Activated CD4-positive, alpha-beta T cell treated with anti-CD3 and anti-CD28 coated beads, Interleukin-2, amount 50 U/mL, for 4 hours (primary cell): ENCODE measurements at places on chromosomes 1 and 21.

GRCh38 chr1:37434292-37435225, 39.8 kb upstream of the ZC3H12A start:
- DNase-seq = peak; percentile 58

GRCh38 chr1:29966526-29967045, 730.3 kb downstream of the PTPRU start:
- no peak for DNase-seq

DNA sequence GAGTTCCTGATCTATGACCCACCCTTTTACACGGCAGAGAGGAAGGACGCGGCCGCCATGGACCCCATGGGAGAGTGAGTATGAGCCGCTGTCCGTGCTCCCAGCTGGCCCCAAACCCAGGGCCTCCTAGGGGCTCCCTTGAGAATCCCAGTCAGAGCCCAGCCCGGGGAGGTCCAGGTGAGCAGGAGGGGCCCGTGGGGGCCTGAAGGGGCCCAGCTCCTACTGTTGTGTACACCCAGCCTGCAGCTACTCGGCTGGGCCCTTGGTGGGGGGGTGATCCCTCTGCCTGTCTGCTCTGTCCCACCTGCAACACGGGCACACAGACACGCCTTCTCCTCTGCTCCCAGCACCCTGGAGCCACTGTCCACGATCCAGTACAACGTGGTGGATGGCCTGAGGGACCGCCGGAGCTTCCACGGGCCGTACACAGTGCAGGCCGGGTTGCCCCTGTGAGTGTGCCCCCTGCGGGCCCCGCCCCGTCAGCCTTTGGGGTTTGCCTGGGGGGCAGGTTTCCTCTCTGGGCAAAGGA, 28.6 kb upstream of the LRRC3 start:
- DNase-seq = no peak

DNA sequence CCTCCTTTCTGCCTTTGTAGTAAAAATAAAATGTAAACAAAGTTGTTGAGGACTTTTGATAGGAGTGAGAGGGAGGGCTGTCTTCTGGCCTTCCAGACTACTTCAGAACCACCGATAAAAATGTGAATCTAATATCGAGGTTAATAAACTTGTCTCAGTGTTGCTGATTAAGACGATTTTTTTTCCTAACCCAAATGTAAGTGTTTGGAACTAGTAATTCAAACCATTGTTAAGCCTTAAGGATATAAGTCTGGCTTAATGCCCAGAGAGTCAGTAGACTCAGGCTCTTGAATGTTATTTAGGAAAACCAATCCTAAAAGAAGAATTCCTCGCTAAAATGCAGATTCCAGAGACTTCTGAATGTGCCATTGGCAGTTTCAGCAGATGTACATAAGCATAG, 356.9 kb downstream of the SIPA1L2 start:
- no peak for DNase-seq

DNA sequence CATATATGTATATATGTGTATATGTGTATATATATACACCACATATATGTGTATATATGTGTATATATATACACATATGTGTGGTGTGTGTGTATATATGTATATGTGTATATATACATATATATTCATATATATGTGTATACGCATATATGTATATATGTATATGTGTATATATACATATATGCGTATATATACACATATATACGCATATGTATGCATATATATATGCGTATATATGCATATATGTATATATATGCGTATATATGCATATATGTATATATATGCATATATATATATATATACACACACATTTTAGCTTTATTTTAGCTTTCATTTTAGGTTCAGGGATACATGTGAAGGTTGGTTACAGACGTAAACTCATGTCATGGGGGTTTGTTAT, 54.8 kb downstream of the PRKACB start:
- DNase-seq = no peak

DNA sequence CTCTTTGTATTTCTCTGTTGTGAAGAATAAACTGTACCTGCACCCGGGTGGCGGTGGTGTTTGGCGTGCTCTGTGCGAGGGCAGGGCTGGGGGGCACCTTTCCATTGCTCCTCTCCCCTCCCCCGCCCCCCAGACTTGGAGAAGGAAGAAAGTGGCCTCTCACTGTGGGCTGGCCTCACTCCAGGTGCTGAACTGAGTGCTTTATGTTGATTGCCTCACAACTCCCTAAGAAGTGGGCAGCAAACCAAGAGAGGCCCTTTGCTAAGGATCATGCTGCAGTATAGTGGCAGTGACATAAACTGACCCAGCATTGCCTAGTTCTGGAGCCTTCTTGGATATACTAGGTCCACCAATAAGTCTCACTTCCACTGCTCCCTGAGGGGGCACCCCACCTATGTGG, 20.2 kb downstream of the A3GALT2 start:
- no peak for DNase-seq

DNA sequence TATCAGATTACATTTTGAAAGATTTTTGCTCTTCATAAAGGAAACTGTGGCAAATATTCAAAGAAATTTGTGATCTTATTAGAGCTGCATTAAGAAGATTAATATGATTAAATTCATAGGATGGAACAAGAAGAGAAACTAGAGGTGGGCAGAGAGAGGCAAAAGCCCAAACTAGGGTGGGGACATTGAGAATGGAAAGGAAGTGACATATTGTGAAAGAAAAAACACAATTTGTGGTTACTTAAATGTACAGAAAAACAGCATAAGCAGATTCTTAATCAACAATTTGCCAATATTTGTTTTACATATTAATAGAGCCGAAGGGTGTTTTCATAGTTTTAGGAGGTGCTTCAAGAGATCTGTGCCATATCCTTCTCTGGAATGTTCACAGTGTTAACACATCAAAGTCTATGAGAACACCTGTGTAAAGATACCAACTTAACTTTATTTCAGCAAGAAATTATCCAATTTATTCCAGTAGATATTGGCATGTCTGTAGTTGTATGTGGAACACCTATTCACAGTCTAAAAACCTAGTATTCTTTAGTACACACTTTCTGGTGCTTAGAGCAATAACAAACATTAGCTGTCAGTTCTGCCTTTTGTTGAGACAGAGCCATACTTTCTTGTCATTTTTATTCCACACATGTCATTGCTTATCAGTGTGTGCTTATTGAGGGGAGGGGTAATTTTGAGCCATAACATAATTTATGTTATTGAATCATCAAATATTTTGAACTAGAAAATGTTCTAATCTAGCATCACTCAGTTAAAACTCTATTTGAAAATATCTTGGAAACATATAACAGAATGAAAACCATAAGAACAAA, 401.5 kb downstream of the PTPRC start:
- no peak for DNase-seq

DNA sequence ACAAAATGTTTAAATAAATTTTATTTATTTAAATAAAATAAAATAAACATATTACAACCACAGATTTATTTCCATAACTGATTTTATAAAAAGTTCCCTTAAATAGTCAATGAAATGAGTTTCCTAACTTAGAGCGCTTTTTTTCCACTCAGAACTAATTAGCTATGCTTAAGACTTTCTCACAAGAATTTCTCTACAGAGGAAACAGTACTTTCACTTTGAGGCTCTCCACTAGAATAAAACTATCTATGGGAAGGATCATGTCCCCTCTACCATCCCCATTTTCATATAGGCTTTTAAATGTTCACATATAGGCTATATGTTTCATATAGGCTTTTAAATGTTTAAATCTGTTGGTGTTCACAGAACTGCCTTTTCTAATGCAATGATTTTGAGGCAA, 40.0 kb upstream of the DPH5 start:
- no peak for DNase-seq

GRCh38 chr1:45822644-45823043, 19.2 kb downstream of the MAST2 start:
- DNase-seq = no peak

- no peak for DNase-seq
Measured at GRCh38 chr1:56056438-56057287, 522.7 kb downstream of the PLPP3 start.

DNA sequence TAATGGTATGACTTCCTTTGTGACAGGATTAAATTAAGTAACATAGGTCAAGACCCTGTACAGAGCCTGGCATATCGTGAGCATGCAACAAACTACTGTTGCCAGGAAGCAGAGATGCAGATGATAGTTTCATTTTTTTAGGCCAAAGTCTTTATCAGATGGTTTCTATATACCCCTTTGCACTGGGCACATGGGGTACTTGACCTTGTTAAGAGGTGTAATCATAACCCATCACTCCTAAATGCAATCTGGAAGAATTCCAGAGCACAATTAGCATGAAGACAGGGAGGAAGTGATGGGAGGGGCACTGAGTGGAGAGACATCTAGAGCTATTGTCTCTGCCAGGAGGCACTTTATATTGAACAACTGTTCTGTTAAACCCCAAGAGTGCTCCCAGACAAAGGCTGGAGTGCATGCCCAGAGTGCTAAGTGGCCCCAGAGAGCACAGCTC, 22.1 kb downstream of the ZBTB17 start:
- DNase-seq = no peak

DNA sequence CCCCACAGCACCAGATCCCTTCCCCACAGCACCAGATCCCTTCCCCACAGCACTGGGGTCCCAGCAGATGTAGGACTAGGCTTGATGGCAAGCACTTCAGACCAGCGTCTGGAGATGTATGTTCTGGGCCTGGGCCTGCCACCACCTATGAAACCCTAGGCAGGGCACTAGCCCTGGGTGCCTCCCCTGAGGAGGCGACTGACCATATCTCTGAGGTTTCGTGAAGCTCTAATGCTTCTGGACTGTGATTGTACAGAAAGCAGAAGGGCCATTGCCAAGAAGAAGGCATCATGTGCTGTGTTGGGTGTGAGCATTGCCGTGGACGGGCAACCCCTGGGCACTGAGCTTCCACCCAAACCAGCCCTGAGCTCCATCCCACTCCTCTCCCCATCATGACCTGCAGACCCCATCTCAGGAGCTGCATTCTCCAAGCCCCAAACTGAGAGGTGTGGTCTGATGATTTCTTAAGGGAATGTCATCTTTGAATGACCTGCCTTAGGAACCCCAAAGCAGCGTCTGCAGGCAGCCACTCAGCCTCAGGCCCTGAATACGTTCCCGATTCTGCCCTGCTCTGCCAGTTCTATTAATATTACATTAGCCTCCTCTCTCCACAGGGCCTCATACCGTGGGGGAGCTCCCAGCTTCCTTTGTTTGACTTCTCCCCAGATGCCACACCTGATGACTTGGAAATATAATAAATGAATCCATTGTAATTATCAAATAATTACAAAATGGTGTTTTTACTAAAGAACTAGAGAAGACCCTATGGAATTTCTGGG, 163.4 kb downstream of the TRIM33 start:
- DNase-seq = no peak

DNA sequence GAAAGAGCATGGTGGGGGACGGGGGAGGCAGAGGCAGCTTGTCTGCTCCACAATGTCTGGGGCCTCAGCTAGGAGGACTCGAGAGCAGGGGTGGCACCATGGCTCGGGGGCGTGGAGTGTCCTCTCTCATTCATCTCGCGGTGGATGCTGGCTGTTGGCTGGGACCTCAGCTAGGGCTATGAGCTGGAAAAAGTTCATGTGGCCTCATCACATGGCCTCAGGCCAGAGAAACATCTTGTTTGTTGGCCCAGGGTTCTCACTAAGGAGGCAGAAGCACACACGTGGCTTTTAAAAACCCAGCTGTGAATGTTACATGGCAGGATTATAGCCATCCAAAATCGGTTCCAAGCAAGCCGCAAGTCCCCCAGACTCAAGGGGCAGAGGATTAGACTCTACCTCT, 6.2 kb upstream of the CENPS start:
- DNase-seq = no peak

DNA sequence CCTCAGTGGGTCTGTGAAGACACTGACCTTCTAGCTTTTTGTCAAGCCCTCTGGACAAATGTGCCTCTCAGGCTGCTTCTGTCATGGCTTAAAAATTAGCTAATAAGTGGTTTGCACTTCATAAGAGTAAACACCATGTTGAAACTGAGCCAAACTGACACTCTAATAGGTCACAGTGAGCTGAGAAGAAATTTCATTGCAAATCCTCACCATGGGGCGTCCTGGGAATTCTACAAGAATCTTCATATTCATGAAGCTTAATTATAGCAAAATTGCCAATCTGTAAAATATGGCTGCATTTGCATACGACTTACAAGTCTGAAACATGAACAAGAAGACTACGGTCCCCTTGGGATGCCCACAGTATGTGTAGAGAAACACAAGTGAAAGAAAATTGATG, 188.6 kb downstream of the DSCAM start:
- no peak for DNase-seq

DNA sequence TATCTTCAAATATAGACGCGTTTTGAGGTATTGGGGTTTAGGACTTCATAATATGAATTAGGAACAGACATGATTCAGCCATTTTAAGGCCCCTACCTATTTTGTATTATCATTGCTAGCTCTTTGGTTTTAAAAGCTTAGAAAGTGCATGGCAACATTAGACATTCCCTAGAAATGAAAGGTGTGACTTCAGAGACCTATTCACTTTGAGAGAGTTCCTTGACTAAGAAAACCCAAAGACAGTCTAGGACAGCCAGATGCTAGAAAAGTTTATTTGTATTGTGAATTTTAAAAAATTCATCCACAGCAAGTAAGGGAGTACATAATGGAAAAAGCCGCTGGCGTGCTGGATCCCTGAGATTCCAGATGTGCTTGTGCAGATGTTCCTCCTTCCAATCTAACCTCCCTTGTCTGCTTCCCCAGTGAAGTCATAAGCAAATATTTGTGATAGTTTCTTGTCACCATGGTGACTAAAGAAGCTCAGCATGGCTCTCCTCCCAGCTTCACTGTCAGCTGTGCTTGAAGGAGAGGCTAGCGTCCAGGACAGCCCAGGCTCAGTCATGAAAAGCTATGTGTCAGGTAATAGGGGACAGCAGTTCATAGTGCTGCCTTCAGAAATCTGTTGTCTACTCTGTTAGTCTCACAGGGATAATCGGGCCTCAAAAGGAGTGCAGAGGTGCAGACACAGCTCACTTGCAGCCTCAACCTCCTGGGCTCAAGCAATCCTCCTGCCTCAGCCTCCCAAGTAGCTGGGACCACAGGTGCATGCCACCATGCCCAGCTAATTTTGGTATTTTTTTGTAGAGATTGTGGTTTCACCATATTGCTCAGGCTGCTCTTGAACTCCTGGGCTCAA, 34.8 kb downstream of the KPNA6 start:
- no peak for DNase-seq

- DNase-seq = no peak
Measured at GRCh38 chr1:209430821-209431259, 152.7 kb upstream of the CAMK1G start.

GRCh38 chr1:173823781-173824314, 625 bp upstream of the DARS2 start:
- DNase-seq = no peak

- no peak for DNase-seq
Measured at GRCh38 chr1:179178950-179179349, 50.5 kb downstream of the ABL2 start.

GRCh38 chr1:143721024-143721373, 250.8 kb downstream of the FAM72C start:
- DNase-seq = no peak

GRCh38 chr1:177596485-177596884, 373.4 kb downstream of the SEC16B start:
- DNase-seq = no peak
